OCI-M1 (cell line): ENCODE measurements at places on chromosomes 11 and 22.

DNA sequence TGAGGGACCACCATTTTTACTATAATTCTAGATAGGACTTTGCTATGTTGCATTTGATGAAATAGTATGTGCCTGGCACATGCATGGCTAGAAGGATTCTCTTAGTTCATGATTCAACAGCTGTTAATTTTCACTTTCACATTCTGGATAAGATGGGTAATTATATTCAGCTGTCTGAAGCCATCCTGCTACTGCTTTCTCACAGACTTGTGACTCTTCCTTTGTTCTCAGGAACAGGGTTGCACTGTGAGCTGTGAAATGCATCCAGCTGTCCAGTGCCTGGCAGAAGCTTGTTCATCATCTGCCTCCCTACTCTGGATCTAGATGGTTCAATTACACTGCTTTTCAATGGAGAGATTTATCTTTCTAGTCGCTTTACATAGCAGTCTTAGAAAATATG lies 610.1 kb upstream of the ANO5 start:
- no peak for DNase-seq

DNA sequence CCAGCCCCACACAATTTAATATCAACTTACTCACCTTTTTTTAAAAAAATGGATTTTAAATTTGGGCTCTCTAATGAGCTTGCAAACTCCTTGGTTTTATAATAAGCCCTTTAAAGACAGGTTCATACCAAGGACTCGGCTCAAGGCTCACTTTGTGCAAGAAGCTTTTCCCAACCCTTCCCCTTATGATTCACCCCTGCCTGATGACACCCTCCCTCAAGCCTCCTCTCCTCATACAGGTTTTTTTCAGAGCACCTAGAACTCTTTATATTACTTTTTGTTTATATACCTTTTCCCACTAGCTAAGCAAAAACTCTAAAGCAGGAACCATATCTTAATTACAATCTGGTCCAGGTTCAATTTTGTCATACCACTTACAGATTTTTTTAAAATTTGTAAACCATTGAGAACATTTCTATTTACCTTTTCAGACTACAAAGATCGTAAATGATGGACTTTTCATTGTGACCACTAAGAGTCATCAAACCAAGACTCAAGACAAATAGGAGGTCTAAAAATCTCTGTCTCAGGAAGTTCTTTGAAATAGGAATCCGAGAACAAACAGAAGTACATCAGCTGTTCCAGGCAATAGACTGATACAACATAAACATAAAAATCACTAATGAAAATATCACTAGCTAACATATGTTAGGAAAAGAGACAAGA lies 13.1 kb upstream of the EXPH5 start:
- DNase-seq, result no peak

DNA sequence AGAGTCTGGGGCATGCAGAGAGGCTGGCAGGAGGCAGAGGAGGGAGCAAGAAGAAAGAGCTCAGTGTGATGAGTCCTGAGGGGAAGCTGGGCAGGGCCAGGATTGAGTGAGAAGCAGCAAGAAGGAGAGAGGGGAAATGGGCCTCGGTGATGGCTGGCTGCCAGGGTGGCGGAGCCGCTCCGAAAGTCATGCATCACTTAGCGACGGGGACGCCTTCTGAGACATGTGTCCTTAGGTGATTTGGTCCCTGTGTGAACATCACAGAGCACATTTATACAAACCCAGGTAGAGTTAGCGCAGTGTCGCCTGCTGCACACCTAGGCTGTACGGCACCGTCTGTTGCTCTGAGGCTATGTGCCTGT lies 15.1 kb downstream of the TBC1D22A start:
- no peak for DNase-seq

DNA sequence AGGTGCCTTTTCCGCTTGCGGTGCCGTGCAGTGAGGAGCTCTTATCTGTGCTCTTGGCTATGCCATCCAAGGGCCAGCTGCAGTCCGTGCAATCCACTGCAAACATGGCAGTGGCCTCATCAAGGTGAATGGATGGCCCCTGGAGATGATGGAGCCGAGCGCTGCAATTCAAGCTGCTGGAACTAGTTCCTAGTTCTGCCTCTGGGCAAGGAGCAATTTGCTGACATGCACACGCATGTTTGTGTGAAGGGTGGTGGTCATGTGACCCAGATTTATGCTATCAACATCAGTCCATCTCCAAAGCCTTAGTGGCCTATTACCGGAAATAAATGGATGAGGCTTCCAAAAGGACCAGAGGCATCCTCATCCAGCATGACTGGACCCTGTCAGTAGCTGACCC lies 3.1 kb upstream of the EHD1 start:
- peak; percentile 5 for DNase-seq

DNA sequence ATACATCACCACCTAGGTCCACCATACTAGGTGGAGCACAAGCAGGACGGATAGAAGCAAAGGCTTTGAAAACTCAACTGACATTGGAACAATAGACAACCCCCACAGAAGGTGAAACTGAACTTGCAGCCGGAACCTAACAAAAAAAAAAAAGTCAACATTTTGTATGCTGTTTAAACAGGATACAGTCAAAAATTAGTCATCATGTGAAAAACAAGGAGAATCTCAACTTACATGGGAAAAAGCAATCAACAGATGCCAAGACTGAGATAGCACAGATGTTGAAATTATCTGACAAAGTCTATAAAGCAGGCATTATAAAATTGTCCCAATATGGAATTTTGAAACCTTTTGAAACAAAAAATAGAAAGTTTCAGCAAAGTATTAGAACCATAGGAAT lies 123.8 kb downstream of the RAB38 start:
- no peak for DNase-seq

DNA sequence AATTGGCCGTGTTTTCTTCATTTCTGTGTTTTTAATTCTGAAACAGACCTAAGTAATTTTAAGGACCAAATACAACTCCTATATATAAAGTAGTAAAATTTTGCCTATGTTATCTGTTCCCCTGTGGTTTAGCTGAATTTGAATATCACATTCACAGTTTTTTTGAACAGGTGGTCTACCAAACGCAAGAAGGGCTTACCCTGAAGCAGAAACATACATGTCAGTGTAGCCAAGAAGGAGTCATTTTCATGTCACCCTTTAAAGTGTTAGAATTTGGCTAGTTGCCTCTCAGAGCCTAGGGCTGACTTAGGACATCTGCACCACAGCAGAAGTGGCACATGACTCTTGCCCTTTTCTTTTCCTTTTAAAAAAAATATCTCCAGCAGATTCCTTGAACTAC lies 34.3 kb downstream of the MYBPC3 start:
- no peak for DNase-seq

DNA sequence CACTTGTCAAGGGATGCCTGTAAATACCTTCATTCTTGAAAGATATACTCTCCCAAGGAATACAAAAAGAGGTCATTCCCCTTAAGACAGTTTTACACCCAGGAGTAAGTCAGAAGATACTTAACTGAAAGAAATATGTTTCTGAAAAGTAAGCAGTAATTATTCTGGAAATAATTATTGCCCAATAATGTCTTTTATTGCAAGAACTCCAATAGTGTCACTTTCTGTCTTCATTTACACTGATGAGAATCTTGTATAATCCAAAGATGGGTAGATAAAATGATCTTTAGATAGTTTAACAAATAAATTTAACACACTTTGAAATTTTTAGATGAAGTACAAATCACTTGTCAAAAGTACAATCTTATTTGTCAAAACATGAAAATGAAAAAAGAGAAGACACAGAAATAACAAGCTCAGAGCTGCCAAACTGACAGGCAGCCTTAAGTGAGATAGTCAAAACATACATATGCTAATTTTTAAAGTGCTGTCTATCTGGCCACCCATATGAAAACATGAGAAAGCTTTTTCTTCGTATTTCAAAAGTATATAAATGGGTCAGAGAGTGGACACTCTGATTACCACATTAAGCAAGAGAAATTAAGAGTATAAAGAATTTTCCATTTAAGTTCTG lies 225.1 kb downstream of the TTC28 start:
- DNase-seq, result no peak

DNA sequence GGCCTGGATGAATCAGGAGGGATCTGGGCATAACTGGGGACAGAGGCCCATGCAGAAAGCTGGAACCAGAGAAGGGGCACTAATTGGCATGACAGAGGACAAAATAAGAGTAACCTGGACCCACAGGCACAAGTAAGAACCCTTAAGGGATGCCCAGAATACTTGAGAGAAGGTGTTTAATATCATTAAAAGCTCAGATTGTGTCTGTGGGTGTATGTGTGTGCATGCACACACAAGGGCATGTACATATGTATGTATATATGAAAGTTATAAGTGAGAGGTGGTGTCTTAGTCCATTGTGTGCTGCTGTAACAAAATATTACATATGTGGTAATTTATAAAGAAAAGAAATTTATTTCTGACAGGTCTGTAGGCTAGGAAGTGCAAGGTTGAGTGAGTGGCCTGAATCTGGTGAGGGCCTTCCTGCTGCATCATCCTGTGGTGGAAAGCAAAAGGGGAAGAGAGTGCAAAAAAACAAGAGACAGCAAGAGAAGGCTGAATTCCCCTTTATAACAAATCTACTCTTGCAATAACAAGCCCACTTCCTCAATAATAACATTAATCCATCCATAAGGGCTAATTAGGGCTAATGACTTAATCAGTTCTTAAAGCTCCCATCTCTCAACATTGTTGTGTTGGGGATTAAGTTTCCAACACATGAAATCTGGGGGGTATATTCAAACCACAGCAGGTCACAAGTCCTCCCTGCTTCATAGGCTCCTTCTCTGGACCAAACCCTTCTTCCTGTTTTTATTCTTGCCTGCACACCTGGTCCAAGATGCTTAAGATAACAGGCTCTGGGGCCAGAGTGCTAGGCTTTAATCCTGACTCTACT lies 68.3 kb upstream of the POU2AF2 start:
- peak; percentile 50 for DNase-seq

DNA sequence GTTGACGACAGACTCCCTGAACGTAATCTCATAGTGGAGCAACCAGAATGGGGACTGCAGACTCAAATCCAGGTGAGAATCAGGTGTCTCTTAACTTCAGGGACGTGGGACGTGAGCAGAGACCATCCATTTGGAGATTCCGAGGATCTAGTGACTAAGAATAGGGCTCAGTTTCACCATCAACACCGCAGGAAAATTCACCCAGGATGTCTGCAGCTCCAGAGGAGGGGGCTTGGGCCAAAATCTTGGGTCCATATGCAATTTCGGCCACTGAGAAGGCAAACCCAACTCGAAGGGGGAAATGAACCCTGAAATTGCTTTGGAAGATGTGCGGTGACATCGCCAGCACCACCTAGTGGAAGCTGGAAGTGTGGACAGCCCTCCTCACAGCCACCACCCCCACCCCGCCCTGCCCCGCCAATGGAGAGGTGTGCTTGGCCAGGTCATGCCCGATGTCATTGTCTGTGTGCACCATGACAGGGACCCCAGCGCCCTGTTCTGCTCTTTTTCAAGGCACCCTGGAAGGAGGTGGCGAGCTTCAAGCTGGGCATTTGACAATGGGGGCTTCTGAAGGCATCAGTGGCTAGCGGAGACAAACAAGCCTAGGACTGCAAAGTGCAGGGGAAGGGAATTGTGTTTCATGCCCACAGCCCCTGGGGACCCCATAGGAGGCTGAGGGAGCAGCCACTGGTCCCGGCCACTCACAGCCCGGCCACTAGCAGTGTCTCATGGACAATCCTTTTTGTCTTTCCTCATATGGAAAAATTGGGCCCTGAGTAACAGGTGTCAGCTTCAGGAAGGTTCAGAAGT lies 24.8 kb downstream of the APOL1 start:
- DNase-seq, result peak; percentile 72

DNA sequence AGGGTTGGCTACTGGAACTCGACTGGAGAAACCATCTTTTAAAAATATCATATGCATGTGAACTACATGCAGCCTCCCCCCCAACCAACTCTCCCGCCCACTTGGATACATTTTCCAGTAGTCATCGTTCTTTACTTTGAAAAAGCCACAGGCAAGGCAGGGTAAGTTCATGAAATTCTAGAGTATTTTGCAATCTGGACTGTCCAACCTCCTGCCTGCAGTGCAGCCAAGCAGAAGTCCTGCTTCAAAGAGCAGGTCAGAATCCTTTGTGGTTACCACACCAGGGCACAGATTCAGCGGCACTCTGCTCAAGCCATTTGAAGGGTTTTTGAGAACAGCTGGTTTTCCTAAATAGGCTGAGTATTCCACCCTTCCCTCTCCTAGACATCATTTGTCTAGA lies 12.1 kb downstream of the ELF5 start:
- peak; percentile 17 for DNase-seq

GRCh38 chr11:111462329-111462728 lies 49.9 kb downstream of the BTG4 start:
- DNase-seq, result no peak

DNA sequence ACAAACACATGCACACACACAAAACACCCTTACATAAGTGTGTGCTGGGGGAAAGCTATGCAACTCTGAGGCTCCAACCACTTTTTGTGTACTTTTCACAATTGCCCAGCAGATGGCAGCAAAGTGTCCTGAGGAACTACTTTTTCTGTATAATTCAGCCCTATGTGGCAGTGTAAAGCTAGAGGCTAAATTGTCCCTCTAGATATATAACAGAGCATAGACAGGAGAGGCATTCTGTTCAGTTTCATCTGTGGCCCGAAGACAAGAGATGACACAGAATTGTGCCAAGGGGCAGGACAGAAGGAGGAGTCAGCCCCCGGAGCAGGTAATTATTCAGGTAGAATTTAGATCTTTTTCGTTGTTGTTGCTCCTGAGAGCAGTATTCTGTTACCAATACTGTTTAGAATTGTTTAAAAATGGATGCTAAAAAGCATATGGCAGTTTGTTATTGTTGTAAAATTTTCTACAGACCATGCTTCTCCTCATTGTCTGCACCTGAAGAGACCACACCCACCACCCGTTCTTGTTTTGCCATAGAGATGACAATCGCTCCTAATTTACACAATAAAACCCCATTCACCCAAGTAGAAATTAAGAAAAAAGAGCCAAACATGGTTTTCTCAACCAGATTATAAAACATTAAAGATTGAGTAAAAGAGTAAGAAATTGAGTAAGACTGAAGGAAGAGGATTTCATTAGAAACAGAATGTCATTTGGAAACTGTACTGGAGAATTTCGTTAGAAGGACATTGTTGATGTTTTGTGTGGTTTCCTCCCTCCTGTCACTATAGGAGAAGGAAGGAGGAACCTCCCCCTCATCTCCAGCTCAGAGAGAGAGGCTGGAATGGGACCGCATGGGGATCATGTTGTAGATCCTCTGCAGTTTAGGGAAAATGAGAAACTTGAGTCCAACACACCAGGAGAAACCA lies 14.5 kb upstream of the MS4A7 start:
- peak; percentile 84 for DNase-seq

DNA sequence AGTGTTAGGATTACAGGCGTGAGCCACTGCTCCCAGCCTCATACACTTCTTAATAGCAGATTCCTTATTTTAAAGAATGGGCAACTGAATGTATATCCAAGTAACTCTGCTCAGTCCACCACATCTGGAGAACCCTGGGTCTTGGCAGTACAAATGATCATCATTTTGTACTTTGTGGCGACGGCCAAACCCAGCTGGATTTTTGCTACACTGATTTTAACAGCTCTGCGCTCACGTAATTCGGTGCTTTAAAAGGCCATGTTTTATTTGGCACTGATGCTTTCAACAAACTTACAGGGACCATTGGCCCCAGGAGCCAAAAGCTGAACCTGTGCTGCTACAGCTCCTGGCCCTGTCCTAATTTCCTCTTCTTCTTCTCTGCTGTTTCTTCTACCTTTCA lies 60.8 kb upstream of the PDE3B start:
- DNase-seq, result no peak

GRCh38 chr22:38112381-38112780 lies 1.9 kb upstream of the BAIAP2L2 start:
- DNase-seq, result no peak
